Kidney epithelial cell (primary cell): ENCODE measurements at places on chromosomes 4 and X. TPM values are rescaled to one million over a fixed set of nuclear protein-coding genes. Genes with fewer than 3 reads are reported as not detected.

GRCh38 chrX:129663171-129663570 is 8.4 kb upstream of the APLN start:
- DNase-seq: no peak

- DNase-seq: no peak
These were observed 201.1 kb upstream of the BCOR start for GRCh38 chrX:40298572-40299479.

DNA sequence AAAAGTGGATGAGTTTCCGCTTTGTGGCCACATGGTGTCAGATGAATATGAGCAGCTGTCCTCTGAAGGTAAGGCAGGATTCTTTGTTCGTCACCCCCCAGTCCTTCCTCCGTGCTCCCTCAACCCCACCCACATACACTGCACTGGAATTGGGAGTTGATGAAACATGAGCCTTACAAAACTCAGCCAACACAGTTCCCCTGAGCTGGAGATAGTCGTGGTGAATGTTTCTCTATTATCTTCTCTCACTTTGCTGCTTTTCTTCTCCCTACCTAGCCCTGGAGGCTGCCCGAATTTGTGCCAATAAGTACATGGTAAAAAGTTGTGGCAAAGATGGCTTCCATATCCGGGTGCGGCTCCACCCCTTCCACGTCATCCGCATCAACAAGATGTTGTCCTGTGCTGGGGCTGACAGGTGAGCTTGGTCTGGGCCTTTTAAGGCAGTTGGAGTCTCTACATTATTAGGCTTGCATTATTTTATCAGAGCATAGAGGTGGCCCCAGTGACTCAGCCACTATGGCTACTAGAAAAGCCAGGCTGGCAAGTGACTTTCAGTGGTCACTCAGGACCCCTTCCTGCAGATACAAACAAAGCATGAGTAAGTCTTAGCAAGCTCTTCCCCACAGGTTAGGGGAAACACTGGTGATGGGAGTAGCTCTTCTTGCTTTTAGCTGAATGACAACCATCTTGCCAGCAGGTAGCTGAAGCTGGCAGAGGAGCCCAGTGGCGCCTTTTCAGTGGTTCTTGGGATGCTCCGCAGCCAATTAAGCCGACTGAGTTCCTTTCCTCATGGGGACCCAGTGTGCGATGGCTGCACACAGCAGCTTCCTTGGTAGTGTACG is 1.6 kb downstream of the RPL10 start:
- no peak for DNase-seq

DNA sequence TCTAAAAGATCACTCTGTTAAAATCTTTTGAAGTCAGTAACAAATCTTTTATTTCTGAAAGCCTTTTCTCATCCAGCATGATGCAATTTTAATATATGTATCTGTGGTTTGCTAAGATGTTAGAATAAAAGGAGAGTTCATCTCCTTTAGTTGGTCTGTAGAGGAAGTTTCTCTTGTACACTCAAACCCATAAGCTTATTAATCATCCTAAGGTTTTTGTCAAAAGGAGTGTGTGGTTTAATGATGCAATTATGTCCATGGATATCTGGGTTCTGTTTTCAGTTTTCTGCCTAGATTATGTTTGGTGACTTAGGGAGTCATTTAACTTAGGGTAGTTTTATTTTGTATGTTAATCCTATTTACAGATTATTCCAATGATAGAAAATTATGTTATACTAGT is 52.1 kb upstream of the NDST4 start:
- no peak for DNase-seq

The DLG3 gene
- 35.5 and 37.6 TPM in 2 replicates for total RNA-seq

DNA sequence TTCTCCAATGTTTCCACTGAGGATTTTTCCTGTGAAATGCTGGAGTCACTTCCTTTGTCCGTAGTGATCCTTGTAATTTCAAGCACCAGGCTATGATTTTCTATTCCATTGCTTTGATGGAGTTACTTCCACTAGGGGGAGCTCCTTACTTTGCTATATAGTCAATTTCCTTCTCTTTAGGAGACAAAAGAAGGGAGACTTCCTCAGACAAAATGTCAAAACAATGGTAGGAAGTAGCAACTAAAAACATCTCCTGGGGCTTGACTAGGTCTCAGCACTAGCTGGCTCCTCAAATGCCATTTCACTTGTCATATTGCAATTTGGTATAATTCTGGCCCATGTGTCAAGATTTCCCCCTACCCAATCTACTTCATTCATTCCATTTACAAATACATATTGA is 24.1 kb downstream of the ZCCHC12 start:
- no peak for DNase-seq

DNA sequence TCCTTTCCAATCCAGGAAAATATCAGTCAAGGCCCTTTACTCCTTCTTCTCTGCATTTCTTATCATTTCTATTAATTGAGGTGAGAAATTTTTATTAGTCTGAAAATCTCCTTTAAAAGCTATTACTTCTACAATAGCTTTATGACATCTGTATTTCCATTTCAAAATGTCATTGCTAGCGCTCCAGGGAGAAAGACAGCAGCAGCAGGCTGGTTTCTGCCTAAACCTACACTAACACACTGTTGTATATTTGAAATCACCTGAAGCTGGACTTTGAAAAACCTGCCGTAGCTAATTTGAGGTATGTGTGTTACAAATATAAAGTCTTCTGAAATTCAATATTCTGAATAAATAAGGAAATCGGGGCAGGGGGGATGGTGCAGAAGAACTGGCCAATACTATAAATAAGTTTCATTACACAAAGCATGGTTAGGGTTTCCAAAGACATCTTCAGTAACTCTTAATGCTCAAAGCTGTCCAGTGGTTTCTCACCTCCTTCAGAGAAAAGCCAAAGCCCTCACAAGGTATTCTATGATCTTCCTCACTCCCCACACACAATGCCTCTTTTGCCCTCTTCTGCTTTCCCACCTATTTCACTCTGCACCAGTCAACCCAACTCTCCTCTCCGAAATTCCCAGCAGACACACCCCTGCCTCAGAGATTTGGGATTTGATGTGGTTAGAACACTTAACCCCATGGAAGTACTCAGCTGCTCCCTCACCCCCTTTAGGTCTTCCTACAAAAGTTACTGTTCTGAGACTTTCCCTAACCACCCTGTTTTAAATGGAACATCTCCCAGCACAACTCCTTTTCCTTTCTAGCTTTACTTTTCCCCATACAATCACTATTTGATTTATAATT is 122.7 kb downstream of the PPP3CA start:
- DNase-seq: no peak

GRCh38 chr4:155881555-155881954 is 15.5 kb upstream of the ASIC5 start:
- no peak for DNase-seq

- no peak for DNase-seq
These were observed 46.7 kb downstream of the JADE1 start for GRCh38 chr4:128856246-128856645.

The PLP2 gene
- 82.6 and 118 TPM in 2 replicates for total RNA-seq

- DNase-seq: no peak
These were observed 222.7 kb downstream of the COL25A1 start for GRCh38 chr4:109079731-109080130.

The KLHL4 gene
- 0.68 and 1.1 TPM in 2 replicates for total RNA-seq

The HTR2C gene
- total RNA-seq: not detected in 2 replicates

- DNase-seq: no peak
These were observed 57.7 kb upstream of the PDLIM3 start for GRCh38 chr4:185592845-185593488.

GRCh38 chr4:57265831-57266582 is 155.8 kb upstream of the IGFBP7 start:
- DNase-seq: peak; percentile 21

DNA sequence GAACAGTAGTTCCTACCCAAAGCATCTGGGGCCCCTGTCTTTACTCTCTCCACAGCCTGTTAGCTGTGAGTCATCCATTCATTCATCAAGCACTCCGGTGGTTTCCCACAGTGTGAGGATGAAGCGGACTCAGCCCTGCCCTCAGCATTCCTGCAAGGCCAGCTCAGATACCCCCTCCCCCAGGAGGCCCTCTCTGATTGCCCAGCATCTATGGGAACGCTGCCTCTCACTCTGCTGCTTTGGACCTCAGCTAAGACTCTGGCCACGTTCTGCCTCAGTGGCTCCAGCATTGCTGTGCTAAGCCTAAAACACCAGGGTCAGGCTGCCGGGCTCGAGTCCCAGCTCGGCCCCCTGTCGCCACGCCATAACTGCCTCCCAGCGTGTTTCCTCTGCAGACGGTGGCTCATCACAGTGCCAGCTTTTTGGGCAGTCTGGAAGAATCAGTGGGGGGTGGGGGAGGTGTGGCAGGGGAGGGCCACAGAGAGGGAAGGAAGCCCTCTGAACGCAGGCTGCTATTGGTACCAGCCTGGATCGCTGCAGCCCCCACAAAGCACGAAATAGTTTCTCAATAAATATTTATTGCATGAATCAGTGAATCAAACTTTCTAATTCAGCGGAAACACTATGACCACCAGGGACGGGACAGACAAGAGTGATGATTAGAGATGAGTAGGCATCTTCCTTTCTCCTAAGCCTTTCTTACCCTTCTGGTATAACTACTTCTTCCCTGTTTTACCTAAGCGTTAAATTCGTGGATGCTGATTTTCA is 74.4 kb downstream of the SORCS2 start:
- DNase-seq: peak; percentile 71

DNA sequence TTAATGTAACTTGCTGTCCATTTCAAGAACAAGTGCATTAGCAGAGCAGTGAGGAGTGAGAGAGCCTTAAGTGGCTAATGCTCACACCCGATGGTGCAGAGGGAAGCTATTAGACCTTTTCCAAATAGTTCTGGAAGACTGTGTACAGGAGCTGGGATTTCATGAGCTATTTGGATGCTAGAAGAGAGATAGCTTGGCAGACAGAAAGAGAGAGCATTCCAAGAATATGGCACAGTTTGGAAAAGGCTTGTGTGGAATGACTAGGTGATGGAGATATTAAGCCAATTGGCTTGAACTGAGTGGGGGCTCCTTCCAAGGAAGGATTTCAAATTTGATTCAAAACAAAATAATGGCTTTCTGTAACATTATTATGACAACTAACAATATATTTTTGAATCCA is 1097.2 kb upstream of the TENM3 start:
- no peak for DNase-seq

- DNase-seq: no peak
These were observed 30.1 kb upstream of the HGFAC start for GRCh38 chr4:3411676-3412075.

GRCh38 chr4:100288811-100289529 is 98.7 kb upstream of the DDIT4L start:
- DNase-seq: no peak

DNA sequence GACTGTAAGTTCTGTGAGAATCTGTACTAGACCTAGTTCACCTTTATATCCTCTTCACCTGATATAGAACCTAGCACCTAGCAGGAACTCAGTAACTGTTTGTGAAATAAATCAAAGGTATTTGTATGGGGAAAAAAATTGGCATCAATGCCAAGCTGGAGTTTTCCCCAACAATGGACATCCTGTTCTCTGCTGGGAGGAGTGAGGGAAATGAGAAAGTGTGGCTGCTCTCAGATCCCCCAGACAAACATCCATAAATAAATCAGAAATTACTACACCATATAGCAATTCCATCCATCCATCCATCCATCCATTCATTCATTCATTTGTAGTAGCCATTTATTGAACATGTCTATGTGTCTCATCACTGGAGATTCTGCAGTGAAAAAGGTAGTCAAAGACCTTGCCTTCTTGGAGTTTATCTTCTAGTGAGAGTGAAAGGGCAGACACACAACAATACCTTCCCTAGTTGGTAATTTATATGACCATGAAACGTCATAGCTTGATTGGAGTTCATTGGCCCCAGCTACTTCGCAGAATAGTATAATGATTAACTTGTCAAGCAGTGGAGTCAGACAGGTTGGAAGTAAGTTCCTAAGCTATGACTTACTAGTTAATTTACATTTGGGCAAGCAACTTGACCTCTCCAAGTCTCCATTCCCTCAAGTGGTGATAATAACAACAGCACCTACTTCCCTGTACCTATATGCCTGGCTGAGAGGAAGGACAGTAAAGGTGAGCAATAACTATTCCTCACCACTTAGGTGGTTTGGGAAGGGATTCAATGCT is 98.7 kb upstream of the KIT start:
- peak; percentile 74 for DNase-seq

DNA sequence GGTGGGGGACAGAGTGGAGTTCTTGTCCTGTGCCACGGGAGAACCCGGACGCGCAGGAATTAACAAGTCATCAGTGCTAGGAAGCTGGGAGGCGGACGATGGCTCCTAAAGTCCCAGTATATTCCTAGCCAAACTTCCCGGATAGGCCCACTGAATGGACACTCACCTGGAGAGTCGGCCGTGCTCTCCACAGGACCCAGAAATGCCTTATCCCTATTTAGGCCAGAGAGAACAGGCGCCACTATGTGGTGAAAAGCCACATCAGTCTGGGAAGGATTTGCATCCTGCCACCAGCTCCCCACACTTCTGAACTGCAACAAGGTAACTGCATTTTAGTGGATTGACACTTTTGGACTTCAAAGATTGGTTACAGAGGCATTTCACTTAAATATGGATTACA is 1.1 kb downstream of the CFAP299 start:
- DNase-seq: peak; percentile 7

DNA sequence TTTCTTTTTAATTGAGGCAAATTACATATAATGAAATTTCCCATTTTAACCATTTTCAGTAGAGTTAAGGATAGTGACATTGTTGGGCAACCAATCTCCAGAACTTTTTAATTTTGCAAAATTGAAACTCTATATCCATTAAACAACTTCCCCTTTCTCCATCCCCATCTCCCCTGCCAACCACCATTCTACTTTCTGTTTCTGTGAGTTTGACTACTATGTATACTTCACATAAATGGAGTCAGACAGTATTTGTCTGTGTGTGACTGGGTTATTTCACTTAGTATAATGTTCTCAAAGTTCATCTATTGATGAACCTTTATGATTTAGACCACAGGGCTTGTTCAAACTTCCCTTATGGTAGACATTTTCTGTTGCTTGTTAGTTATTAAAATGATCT is 364.5 kb upstream of the MAD2L1 start:
- no peak for DNase-seq

The SEL1L3 gene
- total RNA-seq: 114 and 123 TPM in 2 replicates

The TCP11X2 gene
- 0.14 and 0.42 TPM in 2 replicates for total RNA-seq

The CXCL1 gene
- total RNA-seq: 75.9 and 112 TPM in 2 replicates

DNA sequence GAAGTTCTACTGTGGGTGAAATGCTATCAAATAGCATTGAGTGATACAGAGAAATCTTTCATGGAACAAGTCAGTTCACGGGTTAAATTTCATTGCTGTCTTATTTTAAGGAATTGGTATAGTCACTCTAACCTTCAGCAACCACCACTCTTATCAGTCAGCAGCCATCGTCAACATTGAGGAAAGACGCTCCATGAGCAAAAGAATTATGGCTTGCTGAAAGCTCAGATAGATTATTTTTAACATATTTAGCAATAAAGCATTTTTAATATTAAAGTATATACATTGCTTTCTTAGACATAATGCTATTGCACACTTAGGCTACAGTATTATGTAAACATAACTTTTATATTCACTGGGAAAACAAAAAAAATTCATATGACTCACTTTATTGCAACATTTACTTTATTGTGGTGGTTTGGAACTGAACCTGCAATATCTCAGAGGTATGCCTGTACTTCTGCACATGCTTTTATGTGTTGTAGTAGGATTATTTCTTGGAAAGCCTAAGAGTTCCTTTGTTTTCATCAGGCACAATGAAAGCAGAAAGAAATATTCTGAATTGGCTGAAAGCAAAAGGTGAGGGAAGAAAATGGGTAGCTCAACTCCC is 586.7 kb downstream of the GBA3 start:
- no peak for DNase-seq
